NCI-H1092 treated with DMSO at 0.1 percent for 48 hours (cell line): ENCODE measurements at places on chromosomes 7 and 10.
A peak's percentile ranks its signal among the peaks of the same experiment; 100 is the strongest.

DNA sequence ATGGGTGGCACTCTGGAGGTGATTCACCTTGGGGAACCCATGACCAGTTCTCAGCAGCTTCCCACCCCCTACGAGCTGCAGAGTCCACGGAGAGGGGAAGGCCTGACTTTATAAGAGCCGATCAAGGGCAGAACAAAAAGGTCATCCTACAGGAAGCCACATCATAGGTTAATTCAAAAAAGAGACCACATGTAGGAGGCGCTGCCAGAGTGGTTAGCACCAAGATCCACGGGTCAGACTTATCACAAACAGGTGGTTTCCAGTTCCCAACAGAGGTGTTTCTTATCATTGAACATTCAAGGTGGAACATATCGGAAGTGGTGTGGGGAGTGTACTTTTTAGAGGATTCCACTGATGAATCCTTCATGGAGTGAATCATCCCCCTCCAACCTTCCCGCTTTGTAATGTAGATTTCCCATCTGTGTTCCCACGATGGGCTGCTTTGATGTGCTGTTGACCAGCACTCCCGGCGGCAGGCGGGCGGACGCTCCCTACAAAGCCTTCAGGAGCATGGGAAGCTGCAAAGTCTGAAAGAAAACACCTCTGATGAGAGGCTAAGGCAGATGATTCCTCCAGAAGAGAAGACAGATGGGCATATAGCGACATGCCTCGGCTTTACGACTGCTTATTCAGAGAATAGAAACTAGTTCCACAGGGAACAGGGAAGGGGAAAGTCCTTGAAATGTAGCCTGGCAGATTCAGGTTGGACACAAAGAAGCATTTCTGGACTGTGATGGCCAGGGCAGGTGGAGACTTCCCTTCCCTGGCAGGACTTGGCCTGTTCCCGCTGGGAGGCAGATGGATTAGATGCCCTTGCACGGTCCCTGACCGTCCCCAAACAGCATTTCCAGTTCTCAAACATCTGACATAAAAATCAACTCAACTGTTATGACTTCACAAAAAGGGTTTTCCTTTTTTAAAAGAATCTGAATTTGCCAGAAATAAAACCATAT is 66.5 kb downstream of the AFAP1L2 start:
- no peak for DNase-seq

- no peak for DNase-seq
Observed at GRCh38 chr7:133675510-133676218, 422.8 kb downstream of the EXOC4 start.

GRCh38 chr7:77409005-77409738 is 7.0 kb downstream of the GSAP start:
- DNase-seq, result no peak

DNA sequence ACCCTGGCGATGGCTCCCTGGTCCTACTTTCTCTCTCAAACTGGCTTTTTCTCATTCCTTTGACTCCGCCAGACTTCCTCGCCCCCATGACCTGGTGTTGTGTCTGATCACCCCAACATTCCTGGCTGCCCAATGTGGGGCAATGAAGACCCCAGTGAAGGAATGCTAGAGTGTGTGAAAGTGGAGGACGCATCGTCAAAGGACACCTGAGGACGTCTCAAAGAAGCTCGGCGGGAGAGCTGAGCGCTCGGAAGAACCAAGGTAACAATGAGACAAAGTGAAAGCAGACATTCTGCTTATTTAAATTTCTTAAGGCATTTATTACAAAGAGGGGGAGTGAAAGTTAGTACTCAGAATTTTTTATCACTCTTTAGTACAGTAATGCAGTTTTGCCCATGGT is 31.7 kb upstream of the AKR1C2 start:
- no peak for DNase-seq

GRCh38 chr10:2340831-2341647 is 603.7 kb upstream of the ADARB2 start:
- DNase-seq, result peak; percentile 62
